NCI-H748 treated with DMSO at 0.1 percent for 48 hours (cell line): ENCODE measurements at places on chromosomes 2 and 18.

DNA sequence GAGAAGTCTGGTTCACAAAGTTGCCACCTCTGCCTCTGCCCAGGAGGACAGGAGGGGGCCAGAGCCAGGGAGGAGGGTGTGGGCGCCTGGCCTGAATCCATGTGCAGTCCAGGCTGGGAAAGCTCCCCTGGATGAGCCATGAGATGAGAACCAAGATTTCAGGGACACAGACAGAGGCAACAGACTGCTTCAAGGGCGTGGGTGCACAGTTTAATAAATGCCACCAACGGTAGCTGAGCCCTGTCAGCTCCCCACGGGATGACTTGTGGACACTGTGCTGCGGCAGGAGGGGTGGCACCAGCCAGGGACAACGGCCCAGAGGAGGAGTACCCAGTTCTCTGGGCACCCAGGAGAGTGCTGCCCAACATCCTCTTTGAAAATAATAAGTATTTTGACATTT lies 15.2 kb downstream of the CAPG start:
- DNase-seq = no peak

DNA sequence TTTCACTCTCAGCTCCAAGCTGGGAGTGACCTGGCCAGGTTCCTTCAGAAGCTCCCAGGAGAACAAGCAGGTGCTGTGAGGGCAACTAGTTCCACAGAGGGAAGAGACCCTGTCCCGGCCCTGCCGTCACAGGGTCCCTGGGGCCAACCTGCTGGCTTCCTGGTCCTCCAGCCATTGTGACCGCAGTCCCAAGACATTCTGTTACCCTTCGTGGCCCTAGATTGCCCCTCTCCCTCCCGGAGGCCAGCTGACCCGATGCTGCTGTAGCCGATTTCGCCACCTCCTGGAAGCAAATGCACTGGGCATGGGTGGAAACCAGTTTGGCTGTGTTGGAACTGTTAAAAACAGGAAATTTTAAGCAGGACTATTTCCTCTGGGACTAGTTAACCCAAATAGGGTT lies 55.4 kb downstream of the EPAS1 start:
- no peak for DNase-seq

DNA sequence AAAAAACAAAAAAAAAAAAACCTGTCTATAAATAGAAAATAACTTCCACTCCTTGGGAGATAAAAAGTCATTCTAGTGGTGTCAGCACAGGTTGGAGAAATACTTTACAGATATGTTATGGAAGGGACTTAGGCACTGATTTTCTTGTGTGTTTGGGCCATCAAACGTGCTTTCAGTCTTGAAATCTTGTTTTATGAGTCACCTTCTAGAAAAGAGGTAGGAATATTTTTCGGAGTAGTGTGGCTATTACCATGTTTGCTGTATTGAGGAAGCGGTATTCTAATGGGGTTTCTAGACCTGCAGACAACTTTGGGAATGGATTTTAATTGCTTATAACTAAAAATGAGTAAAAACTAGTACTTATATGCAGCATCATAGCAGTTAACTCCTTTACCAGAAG lies 12.0 kb downstream of the HNMT start:
- no peak for DNase-seq

- DNase-seq = no peak
Measured at GRCh38 chr18:3060667-3061580, 48.0 kb upstream of the LPIN2 start.

DNA sequence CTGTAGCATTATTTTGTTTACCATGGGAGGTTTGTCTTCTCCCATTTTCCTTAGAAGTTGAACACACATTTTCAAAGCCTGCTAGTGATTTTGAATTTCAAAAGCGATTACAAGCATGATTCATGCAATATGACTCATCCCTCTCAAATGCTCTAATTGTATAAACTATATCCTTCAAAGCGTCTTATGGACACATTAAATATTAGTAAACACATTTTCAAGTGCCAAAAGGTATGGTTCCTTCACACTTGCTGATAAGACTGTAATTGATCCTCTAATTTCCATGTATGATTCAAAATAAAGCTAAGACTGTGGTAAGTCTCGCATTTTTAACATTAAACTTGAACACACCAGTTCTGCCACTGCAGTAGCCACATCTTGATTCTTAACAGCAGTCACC lies 512.9 kb downstream of the LRRTM4 start:
- DNase-seq = peak; percentile 26

DNA sequence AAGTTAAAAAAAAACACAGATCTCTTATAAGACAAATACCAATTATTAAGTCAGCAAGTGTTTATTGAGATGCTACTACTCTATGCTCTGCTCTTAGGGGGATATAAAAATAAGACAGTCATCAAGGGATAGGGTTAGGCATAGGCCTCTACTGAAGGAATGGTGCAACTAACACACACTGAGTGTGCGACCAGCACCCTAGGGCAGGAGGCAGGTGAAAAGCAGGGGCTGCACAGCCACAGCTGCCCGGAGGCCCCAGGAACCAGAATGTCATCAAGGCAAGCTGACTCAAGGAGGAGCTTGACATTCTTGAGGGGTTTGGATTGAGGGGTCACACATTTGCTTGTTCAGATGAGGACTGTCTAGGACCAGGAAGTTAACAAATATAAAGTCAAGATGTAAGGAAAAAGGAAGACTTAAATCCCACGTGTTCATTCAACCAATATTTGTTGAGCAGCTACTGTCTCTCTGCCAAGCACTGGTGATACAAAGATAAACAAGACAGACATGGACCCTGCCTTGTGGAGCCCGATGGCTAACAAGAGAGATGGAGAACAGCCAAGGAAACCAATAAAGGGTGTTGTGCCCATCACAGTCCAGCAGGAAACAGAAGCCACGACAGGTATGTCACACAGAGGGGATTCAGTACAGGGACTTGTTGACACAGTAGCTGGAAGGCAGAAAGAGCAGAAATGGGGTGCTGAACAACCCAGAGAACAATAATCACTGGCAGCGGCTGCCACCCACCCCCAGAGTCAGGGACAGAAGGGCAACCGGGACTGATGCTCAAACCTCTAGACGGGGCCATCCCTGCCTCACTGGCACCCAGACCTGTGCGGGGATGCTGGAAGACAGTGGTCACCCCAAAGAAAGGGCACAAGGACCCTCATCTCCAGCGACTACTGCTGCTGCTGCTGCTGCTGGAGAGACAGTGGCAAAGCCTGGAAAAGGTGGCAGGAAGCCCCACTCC lies 45.8 kb upstream of the MAL start:
- DNase-seq = no peak

- DNase-seq = no peak
Measured at GRCh38 chr2:45276914-45277313, 267.7 kb upstream of the SIX2 start.

DNA sequence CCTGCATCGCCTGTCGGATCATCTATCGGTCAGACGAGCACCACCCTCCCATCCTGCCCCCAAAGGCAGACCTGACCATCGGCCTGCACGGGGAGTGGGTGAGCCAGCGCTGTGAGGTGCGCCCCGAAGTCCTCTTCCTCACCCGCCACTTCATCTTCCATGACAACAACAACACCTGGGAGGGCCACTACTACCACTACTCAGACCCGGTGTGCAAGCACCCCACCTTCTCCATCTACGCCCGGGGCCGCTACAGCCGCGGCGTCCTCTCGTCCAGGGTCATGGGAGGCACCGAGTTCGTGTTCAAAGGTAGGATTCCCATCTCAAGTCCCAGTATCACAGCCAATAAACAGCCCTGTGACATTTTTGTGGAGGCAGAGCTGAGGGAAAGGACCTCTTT lies 31.0 kb downstream of the APCDD1 start:
- no peak for DNase-seq

DNA sequence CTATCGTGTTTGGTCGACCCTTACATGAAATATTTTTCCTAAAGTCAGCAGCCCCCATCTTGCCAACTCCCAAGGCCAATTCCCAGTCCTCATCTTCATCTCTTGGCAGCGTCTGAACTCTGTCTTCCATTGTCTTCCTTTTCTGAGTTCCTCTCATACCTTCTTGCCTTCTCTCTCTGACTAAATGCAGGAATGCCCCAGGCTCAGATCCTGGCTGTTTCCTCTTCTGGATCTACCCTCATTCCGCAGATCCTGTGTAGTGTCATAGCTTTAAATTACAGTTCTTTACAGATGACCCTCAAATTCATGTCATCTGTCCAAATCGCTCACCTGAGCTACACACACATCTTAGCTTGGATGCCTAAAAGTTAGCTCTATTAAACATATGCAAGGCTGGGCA lies 94.7 kb downstream of the MMADHC start:
- no peak for DNase-seq

DNA sequence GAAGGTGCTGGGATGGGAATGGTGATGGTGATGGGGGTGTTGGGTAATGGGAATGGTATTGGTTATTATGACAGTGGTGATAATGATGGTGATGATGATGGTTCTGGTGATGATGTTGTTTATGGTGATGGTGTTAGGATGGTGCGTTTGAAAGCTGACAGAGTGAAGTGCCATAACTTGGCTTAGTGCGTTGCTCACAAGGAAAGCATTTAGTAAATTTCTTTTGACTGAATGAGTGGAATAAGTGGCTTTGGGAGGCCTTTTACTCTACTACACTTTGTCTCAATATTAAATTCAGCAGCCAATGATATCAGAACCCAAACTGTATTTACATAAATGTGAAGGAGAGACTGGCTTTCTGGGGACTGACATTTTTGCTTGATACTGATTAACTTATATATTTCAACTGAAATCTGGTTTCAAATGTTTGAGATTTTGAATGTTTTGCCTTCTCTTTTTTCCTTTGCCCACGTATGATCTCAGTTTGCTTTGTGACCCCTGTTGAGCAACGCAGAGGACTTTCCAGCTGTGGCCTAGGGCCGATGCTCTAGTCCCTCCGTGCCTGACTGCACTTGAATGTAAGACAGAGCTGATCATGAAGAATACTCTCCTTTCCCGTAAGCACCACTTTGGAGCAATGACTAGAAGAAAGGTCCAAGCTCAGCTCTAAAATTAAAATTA lies 128.5 kb upstream of the SH3BP4 start:
- DNase-seq = no peak

DNA sequence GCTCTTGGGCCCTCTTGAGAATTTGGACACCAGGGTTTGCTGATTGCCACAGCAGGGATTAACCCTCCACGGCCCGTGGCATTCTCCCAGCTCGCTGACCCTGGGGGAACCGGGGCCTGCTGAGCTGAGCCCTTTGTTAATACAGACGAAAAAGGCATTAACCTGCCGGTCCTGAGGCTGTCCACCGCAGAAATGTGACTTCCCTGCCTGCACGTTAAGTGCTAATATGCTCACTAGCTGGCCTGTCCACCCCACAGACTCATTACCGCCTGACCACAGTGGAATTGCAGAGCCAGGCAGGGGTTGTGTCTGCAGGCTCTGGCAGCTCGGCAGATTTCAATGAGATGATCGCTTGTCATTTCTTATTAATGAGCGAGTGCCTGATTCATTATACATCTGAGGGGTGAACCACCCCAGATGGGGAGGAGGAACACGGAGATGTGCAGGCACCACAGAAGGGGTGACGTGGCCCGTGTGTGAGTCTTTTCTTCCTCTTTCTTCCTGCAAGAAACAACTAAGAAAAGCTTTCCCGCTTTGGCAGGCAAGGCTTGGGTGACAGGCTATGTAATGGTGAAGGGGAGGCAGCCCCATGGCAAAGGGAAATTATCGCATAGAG lies 126.0 kb downstream of the GLI2 start:
- DNase-seq = no peak
